ENCODE measurements at places on chromosomes 1 and 21.
A peak's percentile ranks its signal among the peaks of the same experiment; 100 is the strongest.

GRCh38 chr1:92851729-92852128 is 19.9 kb downstream of the RPL5 start:
- DNase-seq, result no peak

- no peak for DNase-seq
Observed at GRCh38 chr1:17161137-17161740, 42.0 kb upstream of the PADI2 start.

- DNase-seq, result no peak
Observed at GRCh38 chr1:155463865-155464650, 98.5 kb downstream of the ASH1L start.

DNA sequence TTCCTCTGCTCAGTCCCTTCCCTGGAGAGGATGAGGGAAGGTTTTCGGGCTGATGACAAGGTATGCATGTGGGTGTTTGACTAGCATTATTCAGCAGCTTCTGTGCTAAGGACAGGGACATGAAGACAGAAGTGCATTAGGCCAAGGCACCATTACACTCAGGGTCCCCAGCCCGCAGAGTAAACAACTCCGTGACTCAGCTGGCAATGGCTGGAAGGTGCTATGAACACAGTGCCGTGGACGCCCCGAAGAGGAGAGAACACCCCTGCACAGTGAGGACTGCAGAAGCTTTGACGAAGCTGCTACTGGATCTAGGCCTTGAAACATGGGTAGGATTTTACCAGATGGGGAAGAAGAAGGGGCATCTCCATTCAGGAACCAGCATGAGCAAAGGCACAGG is 13.7 kb upstream of the EPS8L3 start:
- DNase-seq, result no peak

- no peak for DNase-seq
Observed at GRCh38 chr1:94227624-94228023, 9.8 kb downstream of the ARHGAP29 start.

DNA sequence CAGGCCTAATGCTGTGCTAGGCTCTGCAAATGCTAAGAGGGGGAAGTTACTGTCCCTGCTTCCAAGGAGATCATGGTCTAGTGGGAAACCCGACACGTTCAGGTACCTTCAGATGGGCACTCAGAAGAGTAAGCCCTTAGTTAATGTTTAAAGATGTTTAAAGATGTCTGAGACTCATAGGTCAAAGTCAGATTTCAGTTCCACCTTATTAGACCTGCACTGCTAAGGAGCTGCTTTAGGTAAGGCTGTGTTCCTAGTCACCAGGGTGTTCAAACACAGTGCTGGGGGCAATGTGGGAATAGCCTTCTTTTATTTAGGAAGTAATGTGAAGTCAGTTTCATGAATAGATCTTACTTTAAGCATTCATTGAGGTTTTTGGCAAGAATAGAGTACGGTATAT is 3.8 kb upstream of the RUSC1 start:
- DNase-seq, result no peak

- DNase-seq, result no peak
Observed at GRCh38 chr1:213623064-213623581, 364.6 kb upstream of the PROX1 start.

GRCh38 chr1:2433936-2434655 is 21.7 kb upstream of the PEX10 start:
- DNase-seq, result no peak

GRCh38 chr1:119715542-119715941 is 3.8 kb downstream of the PHGDH start:
- no peak for DNase-seq

DNA sequence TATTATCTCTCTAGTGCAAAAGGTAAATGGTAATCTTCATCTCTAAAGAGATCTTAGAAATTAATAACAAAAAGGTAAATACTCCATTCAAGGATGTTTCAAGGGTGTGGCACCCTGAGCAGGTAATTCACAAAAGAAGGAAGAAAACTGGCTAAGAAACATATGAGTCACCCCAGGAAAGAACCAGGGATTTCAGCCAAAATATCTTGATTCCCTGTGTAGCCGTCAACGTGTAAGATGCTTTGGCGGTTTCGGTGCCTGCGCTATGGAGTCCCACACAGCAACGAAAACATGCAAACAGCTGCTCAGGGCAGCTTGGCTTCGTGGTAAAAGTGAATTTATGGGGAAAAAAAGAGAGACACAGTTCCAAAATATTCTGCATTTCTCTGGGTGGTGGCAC is 3.7 kb downstream of the ITGB2 start:
- DNase-seq, result no peak

DNA sequence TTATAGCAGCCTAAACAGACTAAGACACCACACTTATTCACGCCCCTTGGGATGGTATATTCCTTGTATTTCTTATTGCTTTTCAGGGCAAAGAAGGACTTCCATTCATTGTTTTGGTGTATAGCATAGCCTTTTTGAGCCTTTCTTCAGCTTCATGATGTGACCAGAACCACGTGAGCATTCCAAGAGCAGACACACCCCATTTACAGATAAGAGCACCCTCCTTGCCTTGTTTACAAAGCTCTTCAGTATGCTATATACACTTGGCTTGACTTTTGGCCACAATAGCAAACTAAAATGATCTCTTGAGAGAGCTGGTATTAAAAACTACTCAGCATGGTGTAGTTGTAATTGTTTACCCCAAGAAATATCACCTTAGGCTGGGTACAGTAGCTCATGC is 78.7 kb downstream of the PIK3R3 start:
- no peak for DNase-seq

- no peak for DNase-seq
Observed at GRCh38 chr1:27572679-27573426, 31.1 kb downstream of the AHDC1 start.

DNA sequence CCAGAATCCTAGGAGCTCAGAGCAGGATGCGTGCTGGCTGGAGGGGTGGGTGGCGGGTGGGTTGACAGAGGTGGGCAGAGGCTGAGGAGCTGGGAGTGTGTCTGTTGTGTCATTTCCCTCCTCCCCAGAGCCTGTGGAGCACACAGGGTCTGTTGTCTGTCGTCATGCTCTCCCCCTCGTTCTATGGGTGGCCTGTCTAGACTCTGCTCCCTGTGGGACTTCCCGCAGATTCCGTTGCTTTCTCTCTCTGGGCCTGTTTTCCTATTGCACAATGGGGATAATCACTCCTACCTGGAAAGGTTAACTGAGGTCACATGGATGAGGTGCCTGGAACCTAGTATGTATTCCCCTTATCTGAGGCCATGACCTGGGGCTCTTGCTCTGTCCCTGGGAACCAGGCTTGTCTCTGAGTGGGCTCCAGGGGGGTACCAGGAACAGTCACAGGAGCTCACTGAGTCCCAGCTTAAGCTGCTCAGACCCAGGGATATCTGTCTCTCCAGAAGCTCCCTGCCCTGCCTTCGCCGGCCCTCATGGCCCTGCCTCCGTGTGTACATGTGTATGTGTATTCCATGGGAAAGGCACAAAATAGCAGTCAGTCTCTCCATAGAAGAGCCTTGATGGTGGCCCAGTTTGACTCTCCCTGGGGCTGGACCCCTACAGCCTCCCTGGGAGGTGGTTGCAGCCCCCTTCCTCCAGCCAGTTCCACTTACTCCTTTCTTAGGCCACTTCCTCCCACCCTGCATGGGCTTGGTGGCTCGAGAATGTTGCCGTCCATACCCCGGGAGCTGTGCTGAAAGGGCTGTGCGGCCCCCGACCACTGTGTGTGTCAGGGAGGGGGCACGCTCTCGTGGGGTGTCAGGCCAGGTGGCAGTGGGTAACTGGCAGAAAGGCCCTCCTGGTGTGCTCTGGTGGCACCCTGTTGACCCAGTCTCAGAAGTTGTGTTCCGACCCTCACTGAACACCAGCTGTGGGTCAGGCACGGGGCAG is 17.9 kb downstream of the PTPRF start:
- DNase-seq, result no peak

GRCh38 chr1:228475812-228476211 is 11.4 kb upstream of the RNF187 start:
- no peak for DNase-seq

DNA sequence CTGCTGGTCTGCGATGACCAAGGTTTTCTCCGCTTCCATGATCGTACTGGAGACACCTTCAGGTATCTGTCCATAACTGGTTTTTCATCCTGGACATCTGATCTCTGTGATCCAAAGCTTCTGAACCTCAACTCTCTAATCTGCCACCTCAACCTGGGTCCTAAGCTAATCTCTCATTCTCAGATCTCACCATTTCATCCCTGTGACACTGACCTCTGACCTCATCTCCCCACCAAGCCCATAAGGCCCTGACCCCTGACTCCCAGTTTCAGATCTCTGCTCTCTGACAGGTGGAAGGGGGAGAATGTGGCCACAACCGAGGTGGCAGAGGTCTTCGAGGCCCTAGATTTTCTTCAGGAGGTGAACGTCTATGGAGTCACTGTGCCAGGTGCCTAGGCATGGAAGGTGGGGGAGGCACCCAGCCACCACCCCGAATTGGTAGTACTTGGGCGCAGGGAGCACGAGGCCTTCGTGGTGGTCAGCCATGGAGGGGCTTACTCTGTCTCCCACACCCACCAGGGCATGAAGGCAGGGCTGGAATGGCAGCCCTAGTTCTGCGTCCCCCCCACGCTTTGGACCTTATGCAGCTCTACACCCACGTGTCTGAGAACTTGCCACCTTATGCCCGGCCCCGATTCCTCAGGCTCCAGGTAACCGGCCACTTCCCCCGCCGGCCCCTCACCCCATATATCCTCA is 3.8 kb downstream of the SLC27A3 start:
- DNase-seq, result no peak

- DNase-seq, result no peak
Observed at GRCh38 chr1:78029793-78030192, 16.0 kb upstream of the GIPC2 start.

- no peak for DNase-seq
Observed at GRCh38 chr1:93702828-93703183, 21.2 kb upstream of the BCAR3 start.

DNA sequence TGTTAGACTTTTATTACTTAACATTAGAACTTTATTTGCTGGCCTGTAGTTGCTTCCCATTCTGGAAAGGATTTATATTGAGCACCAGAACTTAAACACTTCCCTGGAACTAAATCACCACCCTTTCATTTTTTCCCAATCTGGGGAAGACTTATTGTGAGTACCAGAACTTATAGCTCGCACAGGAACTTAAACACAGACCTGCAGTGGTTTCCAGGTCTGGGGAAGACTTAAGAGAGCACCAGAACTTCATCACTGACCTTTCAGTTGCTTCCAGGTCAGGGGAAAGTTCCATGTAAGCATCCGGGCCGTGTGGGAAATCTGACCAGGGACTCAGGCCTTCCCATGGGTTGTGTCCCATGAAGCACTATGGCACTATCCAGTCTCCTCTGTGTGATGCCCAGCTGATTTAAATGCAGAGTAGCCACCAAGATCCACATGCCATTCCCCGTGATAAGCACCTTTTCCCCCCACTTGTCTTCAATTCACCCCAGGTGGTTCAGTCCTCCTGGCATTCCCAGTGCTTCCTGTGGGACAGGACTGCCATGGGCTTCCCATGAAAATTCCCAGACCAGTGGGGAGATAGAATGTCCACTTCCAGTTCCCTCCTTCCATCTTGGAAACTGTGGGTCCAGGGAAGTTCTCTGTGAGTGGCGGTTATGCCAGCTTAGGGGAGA is 48.9 kb downstream of the C4BPA start:
- DNase-seq, result no peak

DNA sequence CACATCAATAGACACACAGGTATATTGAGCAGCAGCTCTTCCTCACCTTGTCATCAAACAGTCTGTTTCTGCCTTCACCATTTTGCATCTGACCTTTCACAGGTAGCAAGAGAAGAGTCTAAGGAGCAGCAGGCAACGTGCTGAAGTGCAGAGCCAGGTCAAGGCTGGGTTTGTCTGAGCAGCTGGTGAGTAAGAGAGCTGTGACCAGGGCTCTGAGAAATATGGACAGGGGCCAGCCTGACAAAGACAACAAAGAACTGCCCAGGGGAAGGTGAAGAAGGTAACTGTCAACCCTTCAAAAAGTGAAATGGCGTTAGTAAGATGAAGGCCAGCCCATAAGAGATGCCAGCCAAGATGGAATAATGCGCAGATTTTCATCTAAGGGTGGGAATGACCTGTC is 58.9 kb upstream of the LRRC8D start:
- DNase-seq, result no peak

DNA sequence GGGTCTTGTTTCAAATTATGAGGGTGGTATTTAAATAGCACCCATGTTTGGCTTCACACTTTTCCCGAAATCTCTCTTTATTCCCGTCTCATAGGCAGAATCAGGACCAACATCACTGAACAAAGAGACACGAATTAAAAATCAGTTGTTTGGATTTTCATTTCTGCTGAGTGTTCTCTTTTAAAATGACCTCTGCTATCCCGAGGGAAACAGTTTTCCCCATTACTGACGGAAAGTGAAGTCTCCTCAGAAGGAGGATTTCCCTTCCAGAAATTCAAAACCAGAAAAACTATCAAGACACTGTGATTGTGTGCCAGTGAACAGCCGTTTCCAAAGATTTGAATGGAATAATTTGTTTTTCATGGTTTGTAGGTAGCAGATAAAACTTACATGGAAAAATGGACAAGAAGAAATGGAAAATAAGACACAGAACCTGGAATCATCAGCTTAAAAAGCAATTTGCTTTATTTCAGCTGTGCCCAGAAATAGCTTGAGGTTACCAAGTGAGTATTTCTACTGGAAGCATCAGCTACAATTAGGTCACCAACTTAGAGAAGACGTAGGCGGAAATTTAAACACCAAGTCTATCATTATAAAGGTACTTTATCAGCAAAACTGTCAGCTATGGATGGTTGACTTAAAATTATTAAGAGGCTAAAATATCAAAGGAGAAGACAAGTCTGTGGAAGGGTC is 68.5 kb downstream of the RUNX1 start:
- DNase-seq, result no peak

- no peak for DNase-seq
Observed at GRCh38 chr1:43983253-43983899, 4.4 kb downstream of the B4GALT2 start.

- no peak for DNase-seq
Observed at GRCh38 chr1:73821520-73821919, 376.5 kb downstream of the LRRIQ3 start.

DNA sequence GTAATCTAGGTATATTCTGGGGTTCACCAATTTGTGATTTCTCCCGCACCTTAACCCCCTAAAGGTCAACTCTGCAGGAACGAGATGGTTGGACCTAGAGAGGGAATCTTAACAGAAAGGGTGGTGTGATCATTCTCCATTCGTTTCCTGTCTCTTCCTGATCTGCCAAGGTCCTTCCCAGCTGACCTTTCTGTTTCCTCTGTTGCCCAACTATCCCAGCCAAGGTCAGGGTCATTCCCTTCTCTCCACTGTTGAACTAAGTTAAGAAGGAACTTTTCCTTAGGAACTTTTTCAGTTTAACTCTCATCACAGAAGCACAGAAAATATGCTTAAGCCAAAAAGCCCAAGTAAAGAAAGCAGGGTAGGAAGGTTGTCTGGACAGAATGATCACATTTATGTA is 49.3 kb downstream of the KAZN start:
- DNase-seq, result no peak

- no peak for DNase-seq
Observed at GRCh38 chr1:234915924-234916675, 212.5 kb downstream of the TOMM20 start.

DNA sequence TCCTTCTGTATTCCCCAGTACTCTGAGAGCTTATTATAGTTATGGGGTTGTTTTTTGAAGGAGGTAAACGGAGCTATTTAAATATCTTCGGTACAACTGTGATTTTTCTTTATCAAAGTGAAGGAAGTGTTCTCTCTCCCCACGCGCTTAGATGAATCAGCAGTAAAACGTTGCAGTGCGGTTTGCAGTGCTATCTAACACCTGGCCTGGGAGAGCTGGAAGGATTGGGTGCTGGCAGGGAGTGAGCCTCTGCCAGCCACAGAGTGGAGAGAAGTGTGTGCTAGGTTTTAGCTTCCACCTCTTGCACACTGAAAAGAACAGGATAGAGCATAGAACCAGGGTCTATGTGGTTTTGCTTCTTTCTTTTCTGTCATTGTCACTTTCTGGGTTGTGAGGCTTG is 165.9 kb downstream of the SDCCAG8 start:
- DNase-seq, result peak; percentile 34
